NCI-H1092 (cell line): ENCODE measurements at places on chromosomes 3 and 15.

DNA sequence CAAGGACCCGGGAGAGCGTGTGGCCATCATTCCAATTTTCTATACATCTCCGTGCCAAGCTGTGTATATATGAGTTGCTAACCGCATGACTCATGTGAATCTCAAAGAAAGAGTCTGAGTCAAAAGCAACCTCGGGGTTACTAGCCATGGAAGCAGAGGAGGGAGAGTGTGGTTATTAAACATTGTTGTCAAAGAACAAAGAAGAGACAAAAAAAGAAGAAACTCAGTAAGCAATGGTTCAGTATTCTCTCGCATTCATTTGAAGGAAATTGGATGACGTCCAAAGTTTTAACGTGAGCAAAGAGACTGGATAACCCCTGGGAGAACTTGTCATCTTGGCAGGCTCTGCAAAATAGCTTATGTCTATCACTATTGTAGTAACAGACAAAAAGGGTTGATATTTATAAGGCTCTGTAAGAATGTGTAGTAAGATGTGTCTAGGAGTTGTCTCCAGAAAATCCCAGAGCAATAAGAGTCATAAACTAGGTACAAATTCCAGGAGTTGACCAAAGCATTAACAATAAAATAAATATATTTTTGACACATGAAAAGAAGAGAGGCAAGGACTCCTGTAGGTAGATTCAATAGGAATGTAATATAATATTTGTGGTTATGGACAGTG, 52.8 kb upstream of the GRM7 start:
- DNase-seq, result no peak

DNA sequence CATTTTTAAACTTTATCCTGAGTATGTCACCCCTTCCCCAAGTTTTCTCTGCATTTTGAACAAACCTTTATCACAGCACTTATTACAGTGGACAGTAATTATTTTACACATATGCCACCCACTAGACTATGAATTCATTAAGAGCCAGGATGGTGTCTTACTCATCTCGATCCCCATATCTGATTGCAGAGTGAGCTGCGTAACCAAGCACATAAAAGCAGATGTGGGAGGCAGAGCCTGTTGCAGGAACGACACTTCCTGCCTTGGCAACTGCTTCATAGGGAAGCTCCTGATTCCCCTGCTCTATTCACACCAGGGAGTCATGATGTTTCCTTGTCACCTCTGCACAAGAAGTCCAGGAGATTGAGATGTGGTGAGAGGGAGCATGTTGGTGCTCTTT, 91.1 kb downstream of the MINAR1 start:
- no peak for DNase-seq

GRCh38 chr15:39602143-39602542, 21.3 kb downstream of the THBS1 start:
- no peak for DNase-seq

GRCh38 chr3:68620211-68620610, 312.1 kb downstream of the TAFA4 start:
- DNase-seq, result no peak

GRCh38 chr3:101690972-101691371, 4.5 kb upstream of the RPL24 start:
- no peak for DNase-seq

- DNase-seq, result no peak
These were observed 147.7 kb downstream of the CADPS start for GRCh38 chr3:62727536-62727935.

- DNase-seq, result no peak
These were observed 40.7 kb upstream of the LYZL4 start for GRCh38 chr3:42451116-42451515.

GRCh38 chr15:45868109-45868691, 233.4 kb downstream of the SQOR start:
- DNase-seq, result no peak

GRCh38 chr15:94305133-94305532, 73.8 kb downstream of the MCTP2 start:
- no peak for DNase-seq

GRCh38 chr3:30289766-30290165, 316.6 kb upstream of the TGFBR2 start:
- DNase-seq, result no peak

DNA sequence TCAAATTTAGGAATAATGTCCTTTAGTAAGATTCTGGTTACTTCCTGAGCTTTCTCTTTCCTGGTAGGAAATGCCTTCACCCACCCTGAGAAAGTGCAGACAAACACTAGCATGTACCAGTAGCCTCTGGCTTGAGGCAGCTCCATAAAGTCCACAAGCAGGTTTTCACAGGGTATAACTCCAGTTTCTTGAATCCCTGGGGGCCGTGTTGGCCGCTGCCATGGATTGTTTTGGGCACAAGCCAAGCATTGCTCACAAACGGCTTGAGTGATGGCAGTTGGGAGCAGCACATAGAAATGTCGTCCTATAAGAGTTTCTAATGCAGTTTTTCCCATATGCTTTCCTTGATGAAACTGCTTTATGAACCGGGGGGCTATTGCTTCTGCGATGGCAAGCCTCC, 164.1 kb downstream of the STXBP5L start:
- peak; percentile 51 for DNase-seq

DNA sequence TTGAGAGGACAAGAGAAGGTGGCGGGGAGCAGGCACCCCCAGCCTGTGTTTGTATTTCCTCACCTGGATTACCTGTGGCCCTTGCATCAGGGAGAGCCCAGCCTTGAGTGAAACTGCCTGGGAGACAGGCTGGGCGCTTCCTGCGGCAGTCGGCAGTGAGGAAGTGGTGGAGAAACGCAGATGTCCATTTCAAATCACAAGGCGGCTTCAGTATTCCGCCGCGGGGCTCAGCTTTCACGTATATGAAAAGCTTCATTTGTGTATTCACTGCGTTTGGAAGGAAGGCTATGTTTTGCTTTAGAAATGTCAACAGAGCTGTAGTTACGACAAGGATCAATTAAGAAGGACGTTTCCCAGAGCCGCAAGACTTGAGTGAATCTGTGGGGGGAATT, 167.4 kb upstream of the CTDSPL start:
- DNase-seq, result no peak

DNA sequence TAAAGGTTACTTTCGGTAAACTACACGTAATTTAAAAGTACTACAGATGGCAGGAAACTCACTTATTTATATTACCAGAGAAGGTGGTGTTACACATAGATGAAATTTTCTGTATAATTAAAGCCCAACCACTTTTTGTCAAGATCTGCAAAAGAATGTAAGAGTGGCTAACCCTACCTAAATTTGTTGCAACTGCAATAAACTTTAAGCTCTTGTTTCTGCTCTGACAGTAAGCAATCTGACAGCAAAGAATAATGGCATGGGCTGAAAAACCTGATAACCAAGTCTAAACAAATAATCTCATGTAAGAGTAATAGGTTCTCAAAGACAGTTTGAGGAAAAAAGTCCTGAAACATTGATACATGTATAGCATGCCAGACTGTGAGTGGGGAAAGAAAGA, 897.3 kb downstream of the TUSC7 start:
- no peak for DNase-seq

DNA sequence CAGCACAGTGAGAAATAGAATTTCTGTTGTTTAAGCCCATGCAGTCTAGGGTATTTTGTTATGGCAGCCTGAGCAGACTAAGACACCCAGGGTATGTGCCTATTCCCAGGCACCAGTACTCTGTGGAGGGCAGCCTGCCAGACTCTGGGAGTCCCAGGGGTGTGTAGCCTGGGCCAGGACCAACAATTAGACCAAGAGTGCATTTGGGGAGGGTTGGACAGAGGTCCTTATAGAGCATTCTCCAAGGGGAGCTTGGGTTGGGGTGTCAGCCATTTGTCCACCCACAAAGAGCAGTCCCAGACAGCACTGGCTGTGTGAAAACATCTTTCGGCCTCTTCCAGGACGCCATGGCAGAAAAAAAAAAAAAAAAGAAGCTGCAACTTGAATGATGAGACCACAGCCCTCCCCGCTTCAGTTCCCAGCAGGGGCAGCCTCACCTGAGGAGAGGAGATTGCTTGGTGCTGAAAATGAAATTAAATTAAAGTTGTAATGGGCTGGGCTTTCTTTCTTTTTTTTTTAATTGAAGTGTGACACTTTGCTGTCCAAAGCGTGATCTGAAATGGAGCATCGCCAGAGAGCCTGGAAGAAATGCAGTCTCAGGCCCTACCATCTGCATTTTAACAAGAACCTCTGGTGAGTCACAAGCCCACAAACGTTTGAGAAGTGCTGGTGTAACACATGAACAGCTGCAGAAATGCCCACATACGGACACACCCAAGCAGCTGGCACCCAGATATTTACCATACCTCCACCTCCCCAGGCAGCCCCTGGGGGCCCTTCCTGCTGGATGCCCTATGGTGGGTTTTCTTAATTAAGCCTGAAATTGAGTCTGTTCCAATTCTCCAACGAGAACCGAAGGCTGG, 21.3 kb upstream of the CAV3 start:
- no peak for DNase-seq

DNA sequence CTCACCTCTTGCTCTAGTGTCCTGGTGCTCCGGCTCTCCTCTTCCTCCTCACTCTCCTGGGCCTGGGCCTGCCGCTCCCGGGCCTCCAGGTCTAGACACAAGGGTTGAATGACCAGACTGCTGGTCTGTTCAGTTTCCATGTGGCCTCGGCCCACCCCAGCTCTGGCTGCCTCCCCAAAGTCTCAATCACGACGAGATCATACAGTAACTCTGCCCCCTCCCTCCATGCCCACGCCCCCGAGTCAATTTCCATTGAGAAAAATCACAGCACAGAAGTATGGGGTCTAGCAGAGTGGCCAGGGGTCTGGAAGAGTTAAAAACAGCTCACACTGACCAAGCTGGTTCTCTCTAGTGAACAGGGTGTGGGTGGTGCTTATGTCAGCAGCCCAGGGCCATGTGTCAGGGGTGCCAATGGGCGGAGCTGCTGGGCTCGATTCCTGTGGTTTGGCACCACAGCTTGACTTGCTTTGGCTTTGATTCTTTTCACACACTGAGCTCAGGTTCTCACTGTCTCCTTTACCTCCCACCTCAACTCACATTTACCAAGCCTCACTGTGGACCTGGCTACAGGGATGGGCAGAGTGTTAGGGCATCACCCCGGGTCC, 6.9 kb downstream of the C15orf62 start:
- DNase-seq, result no peak

DNA sequence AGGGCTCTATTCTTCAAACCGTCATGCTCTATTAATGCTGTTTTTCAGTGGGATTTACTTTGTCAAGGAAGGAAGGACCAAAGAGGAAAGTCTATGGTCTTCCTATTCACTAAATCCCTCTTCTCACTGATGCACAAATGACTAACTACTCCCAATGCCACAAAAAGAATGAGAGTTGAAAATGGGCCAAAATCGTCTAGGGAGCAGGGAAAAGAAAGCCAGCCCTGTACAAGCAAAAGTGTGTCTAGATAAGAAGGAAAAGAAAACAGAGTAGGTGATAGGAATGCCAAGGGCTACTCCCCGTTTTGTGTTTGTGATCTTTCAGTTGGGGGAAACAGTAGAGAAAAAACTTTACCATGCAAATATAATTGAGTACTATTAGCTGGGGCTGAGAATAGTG, 97.2 kb upstream of the TMCO5A start:
- DNase-seq, result no peak

DNA sequence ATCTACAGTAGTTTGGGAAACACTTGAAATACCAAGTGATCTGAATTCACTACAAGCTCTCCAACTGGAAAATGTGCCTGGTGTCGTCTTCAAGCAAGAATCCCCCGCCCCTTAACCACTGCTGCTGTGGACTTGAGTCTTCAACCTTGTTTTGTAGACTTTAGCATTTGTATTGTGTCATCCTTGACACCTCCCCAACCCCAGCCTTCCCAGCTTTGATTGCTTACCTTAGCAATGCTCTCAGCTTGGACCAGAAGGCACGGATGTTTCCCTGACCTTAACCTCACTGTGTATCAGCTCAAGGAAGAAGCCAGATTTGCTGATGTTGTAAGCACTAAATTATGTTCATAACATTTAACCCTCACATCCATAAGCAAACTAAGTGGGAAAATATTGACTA, 146.4 kb downstream of the IGF1R start:
- DNase-seq, result no peak

DNA sequence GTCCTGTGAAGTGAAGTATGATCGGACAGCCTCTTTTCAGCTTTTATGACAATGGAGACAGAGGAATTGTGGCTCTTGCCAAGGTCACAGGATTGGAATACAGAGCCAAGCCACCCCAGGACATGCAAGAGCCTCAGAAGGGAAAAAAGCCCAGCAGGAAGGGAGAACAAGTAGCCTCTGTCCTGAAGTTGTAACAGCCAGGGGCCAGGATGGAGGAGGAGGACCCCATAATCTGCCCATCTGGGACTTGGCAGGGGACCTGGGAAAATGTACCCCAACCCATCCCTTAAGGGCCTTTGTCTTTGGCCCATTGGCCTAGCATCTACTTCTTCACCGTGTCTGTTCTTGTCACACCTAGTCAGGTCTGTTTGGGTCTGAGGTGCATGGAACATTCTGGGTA, 60.4 kb upstream of the POLG start:
- DNase-seq, result no peak

DNA sequence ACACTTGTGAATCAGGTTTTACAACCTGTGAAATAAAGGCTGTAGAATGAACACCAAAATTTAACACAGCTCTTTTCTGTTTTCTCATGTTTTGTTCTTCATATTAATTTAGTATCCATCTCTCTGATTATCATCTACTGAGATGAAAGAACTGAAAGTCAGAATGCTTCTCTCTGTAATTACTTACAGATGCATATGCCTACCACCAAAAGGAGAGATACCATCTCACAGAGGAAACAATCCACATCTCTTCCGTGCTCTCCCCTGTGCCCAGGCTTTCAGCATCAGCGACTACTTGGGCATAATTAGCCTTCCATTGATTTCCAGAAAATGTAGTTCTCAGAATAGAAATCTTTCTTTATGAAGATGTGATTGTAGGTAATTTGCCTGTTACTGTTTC, 741.4 kb downstream of the GRM7 start:
- DNase-seq, result no peak

GRCh38 chr15:31587583-31587982, 260.9 kb downstream of the KLF13 start:
- no peak for DNase-seq

DNA sequence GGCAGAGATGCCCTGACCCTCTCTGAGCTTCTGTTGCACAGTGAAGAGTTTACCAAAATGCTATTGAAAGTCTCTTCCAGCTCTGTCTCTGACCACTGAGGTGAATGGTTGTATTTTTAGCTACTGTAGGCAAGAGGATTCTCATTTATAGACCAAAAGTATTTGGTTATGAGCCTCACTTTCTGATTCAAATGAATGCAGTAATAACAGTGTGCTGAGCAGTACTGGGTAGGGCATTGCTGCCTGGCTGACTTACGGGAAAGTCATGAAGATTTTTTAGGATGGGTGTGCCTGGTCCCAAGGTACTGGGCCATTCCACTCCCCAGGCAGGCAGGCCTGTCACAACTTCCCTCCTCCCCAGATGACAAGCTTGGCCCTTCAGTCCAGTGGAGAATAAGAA, 15.5 kb downstream of the PLA1A start:
- DNase-seq, result no peak

- no peak for DNase-seq
These were observed 3.8 kb upstream of the ACAD9 start for GRCh38 chr3:128875556-128876120.

- peak; percentile 2 for DNase-seq
These were observed 81.6 kb downstream of the PPCDC start for GRCh38 chr15:75104804-75105557.

- DNase-seq, result no peak
These were observed 65.3 kb downstream of the OXNAD1 start for GRCh38 chr3:16330351-16330750.

- DNase-seq, result no peak
These were observed 114.8 kb downstream of the FRMD4B start for GRCh38 chr3:69271098-69271497.

GRCh38 chr3:81419228-81419627, 342.2 kb downstream of the GBE1 start:
- no peak for DNase-seq

- no peak for DNase-seq
These were observed 676.4 kb downstream of the SI start for GRCh38 chr3:164401923-164402322.
